HT1080 (cell line): ENCODE measurements at places on chromosomes 4 and X. TPM values are rescaled to one million over a fixed set of nuclear protein-coding genes. Genes with fewer than 3 reads are reported as not detected.

DNA sequence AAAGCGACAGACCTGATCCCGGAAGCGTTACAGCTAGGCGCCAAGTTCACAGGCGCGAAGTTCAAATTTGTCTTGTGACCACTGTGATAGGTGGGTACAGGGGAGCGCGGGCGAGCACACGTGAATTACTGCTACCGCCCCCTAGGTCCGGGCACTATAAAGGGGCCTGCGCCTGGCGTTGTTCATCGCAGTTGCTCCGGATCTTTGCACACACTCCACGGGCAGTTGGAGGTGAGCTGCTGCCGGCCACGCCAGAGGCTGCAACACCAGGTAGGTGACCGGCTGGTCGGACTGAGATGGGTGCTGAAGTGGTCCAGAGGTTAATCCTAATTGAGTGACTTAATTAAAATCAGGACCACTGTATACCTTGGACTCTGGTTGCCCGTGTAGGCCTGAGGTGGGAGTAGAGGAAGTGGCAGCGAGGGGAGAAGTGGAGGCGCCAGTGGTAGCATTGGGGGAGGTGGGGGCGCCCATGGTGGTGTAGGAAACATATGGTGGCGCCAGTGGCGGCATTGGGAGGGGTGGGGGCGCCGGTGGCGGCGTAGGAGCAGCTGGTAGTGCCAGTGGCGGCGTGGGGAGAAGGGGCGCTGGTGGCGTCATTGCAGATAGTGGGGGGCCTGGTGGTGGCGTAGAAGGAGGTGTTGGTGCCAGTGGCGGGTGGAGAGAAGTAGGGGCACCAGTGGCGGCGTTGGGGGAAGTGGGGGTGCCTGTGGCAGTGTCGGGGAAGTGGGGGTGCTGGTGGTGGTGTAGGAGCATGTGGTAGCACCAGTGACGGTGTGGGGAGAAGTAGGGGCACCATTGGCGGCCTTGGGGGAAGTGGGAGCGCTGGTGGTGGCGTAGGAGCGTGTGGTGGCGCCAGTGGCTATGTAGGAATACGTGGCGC is at the start of gene GCNA:
Gene GCNA, plus strand, starts transcription at position 185 of the 883 bp plus-strand sequence. CDS start 2,385 bp downstream, outside the sequence.
- DNase-seq = no peak

DNA sequence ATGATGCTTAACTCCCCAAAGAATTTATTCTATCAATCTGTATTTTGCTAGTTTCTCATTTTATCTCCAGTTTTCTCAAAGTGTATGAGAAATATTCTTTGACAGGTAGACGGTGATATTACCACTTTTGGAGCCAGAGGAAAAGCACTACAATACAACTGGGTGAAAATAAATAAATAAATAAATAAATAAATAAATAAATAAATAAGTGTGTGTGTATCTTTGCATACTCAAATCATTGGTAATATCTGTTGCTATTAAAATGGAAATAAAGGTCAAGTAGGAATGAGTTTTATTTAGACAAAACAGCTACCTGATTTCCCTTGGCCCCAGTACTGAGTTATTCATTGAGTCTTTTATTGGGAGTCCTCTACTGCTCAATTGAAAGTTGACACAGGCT is 114.3 kb downstream of the RBMX2 start:
- no peak for DNase-seq

- DNase-seq = peak; percentile 84
These were observed 605.9 kb upstream of the DIPK2B start for GRCh38 chrX:45806410-45807121.

DNA sequence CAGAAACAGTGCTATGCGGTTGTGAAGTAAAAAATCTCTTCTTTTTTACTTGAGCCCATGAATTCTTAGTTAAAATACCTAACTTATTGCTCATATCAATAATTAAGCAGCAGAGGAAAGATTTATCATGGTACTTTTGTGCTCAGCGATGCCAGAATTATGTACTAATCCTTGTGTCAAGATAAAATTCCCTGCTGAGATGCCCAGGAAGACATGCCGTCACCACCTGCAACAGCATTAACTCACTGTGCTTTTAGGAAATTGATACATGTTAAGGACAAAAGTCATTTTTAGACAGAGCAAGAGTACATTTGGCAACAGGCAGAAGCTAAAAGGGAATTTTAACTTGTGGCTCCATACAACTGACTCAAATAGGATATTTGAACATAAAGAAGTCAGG is 138.9 kb downstream of the NPNT start:
- no peak for DNase-seq

DNA sequence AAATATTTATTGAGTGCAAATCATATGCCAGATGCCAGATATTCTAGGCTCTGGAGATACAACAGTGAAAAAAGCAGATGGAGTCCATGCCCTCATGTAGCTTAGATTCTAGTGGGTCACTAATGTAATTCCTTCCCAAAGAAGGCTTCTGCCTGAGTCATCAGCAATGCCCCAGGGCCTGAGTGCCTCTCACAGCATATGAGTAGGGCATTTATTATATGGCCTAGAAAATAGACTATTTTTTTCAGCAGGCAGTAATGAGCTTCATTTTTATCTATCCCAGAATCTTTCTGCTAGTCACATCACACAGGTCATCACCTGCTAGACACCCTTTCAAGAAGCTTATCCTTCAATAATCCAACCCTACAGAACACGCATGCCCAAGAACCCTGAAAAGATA is 22.3 kb downstream of the TMEM31 start:
- DNase-seq = no peak

The FAM184B gene
- total RNA-seq = 0.02 TPM in 1 of 2 replicates, not detected in the other
